Bronchial epithelial cell (primary cell): ENCODE measurements at places on chromosomes 13 and 19.

DNA sequence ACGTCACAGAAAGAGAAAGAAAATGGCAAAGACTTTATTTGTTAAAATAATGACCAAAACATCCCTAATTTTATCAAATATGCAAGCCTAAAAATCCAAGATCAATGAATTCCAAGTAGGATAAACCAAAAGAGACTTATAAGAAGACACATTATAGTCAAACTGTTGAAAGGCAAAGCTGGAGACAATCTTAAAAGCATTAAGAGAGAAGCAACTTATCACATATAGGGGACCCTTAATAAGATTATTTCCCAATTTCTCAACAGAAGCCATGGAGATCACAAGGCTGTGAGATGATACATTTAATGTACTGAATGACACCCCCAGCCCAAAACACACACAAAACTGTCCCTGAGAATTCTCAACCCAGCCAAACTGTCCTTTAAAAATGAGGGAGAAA is 228.7 kb downstream of the COG6 start:
- no peak for DNase-seq

DNA sequence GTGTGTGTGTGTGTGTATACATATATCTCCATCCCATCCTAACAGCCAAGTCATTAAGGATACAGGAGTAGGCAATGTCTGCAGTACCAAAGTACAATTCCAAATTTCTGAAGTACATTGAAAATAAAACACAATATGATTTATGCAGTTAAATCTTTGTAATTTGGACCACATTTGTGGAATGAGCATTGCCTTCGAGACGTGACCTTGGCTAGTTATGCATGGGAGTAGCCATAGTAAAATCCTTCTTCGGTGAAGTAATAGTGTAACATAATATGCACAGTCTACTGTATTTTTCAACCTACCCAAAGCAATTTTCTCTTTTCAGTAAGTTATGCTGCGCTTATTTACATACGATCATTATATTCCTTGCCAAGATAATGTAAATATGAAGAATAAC is 665.7 kb upstream of the GPC6 start:
- no peak for DNase-seq

DNA sequence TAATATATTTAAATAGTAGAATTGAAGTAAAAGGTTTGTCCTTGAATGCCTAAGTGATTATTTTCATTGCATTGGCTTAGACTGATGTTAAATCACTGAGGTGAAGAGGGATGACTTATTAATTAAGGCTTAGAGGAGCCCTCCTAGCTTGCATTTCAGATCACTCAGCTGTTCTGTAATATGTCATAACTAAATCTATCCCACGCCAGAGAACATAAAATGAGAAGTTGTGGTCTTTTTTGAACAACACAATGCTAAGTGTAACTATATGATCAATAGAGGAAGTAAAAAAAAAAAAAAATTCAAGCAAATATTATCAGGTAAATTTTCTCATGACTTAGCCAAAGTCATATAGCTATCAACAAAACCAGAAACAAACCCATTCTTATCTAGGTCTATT is 752.2 kb downstream of the GPC5 start:
- DNase-seq: no peak

- no peak for DNase-seq
Measured at GRCh38 chr19:37845932-37846331, 60.5 kb downstream of the WDR87 start.

GRCh38 chr19:14073261-14073924 is 807 bp downstream of the MISP3 start:
- DNase-seq: peak; percentile 63

DNA sequence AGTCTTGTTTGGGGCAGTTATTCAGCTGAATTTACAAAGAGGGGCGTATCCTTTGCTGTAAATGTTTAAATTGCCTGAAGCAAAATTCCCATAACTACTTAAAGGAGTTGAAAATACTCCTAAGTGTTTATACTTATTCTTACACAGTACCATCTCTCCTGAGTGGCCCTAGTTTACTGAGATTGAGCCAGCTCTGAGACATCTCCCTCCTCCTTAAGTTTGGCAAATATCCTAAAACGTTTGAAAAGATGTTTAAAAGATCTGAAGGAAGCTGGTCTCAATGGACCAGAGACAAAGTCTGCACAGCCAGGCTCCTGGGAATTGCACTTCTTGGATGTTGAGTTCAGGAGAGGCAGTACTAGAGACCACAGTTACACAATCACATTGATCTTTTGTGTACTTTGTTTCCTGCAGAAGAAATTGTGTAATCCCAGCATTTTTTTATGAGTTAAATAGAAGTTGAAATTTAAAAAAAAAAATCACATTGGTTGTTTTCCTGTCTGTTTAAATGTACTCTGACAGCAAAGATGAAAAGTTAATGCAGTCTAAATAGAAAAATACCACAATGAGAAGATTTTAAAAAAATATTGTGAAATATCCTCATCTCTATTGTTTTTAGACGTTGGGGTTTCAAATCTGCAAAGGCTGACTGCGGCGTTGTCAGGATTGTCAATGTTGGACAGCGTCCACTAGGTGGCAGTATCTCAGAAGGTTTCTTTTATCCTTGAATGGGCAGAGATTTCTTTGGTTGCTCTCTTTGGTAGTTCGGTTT is 20.7 kb downstream of the TNFSF11 start:
- DNase-seq: peak; percentile 63

GRCh38 chr19:51783372-51783771 is 11.6 kb upstream of the FPR3 start:
- peak; percentile 40 for DNase-seq

DNA sequence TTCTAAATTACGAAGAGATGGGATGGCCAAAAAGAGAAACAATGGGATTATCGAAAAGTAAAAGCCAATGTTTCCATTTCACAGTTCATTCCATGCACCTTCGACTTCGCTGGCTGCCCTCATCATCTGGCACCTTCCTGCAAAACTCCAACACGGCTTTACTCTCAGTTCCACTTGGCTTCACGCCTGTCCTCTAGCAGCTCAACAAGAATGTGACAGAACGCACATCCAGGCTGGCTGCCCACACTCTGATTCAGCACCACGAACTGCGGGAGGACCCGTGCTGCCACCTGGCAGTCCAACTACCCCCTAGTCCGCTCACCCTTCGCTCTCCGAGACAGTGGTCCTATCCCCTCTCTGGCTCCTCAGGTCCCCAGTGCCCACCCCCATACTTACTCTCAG is 11.7 kb downstream of the ATP7B start:
- DNase-seq: peak; percentile 26

GRCh38 chr13:44273991-44274770 is 99.4 kb upstream of the SERP2 start:
- DNase-seq: peak; percentile 64

DNA sequence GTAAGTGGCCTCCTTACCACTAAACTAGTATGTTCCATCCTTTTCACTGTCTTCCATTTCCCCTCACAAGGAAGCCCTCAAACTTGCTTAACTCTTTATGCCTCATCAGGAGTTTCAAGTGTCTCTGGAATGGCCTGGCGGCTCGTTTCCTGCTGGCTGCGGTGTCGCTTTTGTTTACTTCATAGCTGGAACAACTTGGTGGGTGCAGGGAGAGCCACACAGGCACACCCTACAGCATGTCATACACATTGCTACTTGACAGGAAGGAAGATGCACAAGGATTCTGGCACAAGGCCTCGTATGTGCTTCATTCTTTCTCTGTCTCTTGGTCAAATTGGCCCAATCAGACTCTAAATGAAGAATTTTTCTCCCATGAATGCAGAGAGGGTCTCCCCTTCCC is 488.3 kb downstream of the FOXO1 start:
- no peak for DNase-seq

DNA sequence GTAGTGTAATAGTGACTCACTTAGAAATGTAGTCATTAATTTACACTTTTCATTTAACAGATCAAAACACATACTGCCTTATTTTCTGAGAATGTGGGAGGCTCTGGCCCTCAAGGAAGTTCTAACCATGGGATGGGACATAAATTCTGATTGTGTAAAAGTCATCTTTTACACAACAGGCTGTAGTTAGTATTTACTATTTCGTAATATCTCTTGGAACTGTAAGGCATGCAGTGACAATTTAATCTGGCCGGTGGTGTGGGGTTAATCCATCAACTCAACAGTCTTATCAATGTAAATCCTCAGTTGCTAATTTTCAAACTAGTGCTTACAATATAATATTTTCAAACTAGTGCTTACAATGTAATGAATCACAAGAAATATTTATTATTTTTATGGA is 1599.2 kb downstream of the EFNB2 start:
- DNase-seq: no peak

DNA sequence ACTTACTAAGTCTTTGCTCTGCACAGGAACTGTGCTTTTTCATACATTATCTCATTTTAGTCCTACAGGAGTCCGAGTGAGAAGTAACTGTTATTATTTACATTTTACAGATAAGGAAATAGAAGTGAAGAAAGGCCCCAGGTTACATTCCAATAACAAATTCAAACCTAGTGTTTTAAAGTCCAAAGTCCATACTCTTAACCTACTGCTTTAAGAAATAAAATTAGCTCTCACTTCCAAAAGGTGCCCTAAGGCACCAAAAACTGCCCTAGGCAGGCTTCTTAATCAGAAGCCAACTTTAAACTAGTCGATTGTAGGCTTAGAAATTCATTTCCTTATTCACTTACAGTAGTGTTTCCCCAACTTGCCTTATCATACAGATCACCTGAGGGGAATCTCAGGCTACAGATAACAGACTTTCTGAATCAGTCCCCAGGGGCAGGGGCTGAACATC is 555.9 kb downstream of the DIAPH3 start:
- no peak for DNase-seq

DNA sequence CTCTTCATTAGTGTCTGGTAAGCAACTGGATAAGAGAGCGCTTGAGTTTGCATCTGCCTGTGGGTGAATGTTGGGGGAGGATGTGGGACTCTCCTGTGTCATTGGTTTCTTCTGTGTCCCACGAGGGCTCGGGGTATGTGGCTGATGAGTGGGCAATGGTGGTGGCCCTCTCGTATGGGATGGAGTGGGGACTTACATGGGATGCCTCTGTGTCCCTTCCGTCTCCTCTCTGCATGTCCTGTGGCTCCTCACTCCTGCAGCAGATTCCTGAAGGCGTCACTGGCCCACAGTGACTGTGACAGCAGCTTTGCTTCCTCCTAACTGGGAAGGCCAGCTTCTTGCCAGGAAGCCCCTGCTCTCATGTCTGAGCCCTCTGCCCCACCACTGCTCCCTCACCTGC is 2.6 kb upstream of the LRP3 start:
- no peak for DNase-seq

GRCh38 chr13:30711375-30711774 is 24.0 kb upstream of the ALOX5AP start:
- DNase-seq: peak; percentile 80

- DNase-seq: no peak
Measured at GRCh38 chr13:25095851-25096453, at the start of gene PABPC3. Gene PABPC3 (plus strand): TSS chr13:25096136. CDS start chr13:25096199, 63 bp downstream.

DNA sequence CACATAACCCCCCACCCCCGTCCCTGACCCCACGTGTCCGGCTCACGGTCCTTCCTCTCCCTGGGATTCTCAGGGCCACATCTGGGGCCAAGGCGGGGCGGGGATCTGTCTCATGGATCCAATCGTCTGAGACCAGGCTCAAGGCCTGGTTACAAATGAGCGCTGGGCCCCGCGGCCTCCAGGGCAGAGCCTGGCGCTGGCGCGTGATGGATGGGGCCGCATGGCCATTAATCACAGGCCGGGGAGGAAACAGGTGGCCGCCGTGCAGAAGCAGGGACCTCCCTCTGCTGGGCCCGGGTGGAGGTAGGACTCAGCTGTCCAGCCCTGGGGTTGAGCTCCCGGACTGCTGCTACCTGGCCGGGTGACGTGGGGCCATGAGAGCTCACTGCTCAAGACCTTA is 5.8 kb upstream of the TLE5 start:
- no peak for DNase-seq

DNA sequence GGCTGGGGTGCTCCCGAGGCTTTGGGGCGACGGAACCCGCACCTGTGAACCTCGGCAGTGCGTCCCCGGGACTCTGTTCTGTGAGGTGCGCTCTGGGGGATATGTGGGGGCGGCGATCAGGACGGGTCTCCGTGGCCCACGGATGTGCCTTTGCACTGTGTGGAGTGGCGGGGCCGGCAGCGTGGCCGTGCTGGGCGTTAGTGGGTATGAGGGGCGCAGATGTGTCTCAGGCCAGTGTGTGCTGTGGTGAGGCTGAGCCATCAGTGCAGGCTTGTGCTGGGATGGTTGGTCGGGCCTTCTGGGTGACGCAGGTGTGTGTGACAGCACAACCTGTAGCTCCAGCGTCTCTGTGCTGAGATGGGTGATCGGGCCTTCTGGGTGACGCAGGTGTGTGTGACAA is 16.9 kb downstream of the ZNF331 start:
- no peak for DNase-seq

DNA sequence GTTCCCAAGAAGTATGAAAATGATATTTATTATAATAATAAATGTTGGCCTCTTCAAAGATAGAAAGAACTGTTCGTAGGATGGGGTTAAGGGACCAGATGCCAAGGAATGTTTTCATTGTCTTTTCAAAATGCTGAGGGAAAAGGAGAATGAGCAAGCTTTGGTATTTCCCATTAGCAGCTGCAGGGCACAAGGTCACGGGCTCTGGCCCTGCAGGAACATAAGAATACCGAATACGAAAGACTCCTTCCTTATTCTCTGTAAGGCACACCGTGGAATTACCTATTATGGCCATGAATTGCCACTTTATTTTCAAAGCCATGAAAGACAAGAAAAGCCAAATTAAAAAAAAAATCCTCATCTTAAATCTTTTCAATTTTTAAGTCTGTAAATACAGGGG is 49.6 kb upstream of the OLFM4 start:
- DNase-seq: no peak

- DNase-seq: peak; percentile 98
Measured at GRCh38 chr19:44891016-44891882, at the start of gene TOMM40. Gene TOMM40 (plus strand): TSS chr19:44891254. CDS start chr19:44891416, 162 bp downstream.

GRCh38 chr19:41569481-41570150 is 6.3 kb upstream of the CEACAM21 start:
- no peak for DNase-seq

GRCh38 chr13:20461481-20461859 is 64.2 kb downstream of the CRYL1 start:
- peak; percentile 58 for DNase-seq

DNA sequence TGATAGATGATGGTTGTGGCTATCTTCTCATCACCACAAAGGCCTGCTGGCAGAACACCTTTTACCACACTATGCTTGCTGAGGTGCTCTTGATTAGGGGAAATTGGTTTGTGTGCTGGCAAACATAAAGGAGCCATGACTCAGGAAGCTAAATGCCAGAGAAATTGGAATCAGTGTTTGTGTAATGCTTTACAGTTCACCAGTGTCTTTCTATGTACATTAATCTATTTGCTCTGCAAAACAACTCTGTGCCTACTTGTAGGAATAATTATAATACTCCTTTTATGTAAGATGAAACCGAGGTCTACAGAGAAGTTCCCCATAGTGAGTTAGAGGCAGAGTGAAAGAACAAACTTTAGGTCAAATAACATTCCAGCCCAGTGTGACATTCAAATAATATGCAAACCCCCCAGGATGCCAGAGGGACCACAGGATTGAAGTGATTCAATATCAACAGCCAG is 390.5 kb upstream of the HTR2A start:
- no peak for DNase-seq

DNA sequence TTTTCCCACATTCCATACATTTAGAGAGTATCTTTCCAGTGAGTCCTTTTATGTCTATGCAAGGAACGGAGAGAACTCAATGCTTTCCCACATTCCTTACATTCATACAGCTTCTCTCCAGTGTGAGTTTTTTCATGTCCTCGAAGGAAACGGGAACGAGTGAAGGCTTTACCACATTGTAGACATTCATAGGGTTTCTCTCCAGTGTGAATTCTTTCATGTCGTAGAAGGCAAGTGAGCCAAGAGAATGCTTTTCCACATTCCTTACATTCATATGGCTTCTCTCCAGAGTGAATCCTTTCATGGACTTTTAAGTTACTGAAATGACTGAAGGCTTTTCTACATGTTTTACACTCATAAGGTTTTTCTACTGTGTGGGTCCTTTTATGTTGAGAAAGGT is 17.1 kb downstream of the ZNF823 start:
- no peak for DNase-seq
